ENCODE measurements at places on chromosomes 1 and 21. TPM values are rescaled to one million over a fixed set of nuclear protein-coding genes. Genes with fewer than 3 reads are reported as not detected.

Gene TMEM240
- 0.71 TPM for total RNA-seq

Gene CORT
- 0.14 TPM for total RNA-seq

Gene RHD
- total RNA-seq: not detected

Gene HCRTR1
- not detected for total RNA-seq

Gene SYPL2
- total RNA-seq: not detected

Gene DMBX1
- not detected for total RNA-seq

Gene FAM72B
- total RNA-seq: under 0.01 TPM

Gene APOBEC4
- total RNA-seq: not detected

Gene LRRC71
- total RNA-seq: not detected

Gene NEK2
- under 0.01 TPM for total RNA-seq

Gene C1orf226
- total RNA-seq: 1.6 TPM

Gene HRNR
- total RNA-seq: under 0.01 TPM

Gene COA7
- total RNA-seq: 26.9 TPM

Gene KIAA1614
- total RNA-seq: 1.1 TPM

Gene CLCA4
- 26.7 TPM for total RNA-seq

Gene INKA2
- total RNA-seq: 4.2 TPM

Gene TACSTD2
- 178 TPM for total RNA-seq

Gene NBPF4
- 0.14 TPM for total RNA-seq

Gene ANP32E
- total RNA-seq: 15.7 TPM

Gene PTAFR
- 5.1 TPM for total RNA-seq

Gene SLFNL1
- 0.21 TPM for total RNA-seq

Gene RUNX3
- 0.34 TPM for total RNA-seq

Gene BRINP3
- total RNA-seq: not detected
